Fibroblast of upper back skin (primary cell): ENCODE measurements at places on chromosomes 1 and 21.

- DNase-seq = no peak
Observed at GRCh38 chr1:175206687-175207086, 14.1 kb upstream of the KIAA0040 start.

- no peak for DNase-seq
Observed at GRCh38 chr1:21292984-21293536, 2.8 kb upstream of the ECE1 start.

DNA sequence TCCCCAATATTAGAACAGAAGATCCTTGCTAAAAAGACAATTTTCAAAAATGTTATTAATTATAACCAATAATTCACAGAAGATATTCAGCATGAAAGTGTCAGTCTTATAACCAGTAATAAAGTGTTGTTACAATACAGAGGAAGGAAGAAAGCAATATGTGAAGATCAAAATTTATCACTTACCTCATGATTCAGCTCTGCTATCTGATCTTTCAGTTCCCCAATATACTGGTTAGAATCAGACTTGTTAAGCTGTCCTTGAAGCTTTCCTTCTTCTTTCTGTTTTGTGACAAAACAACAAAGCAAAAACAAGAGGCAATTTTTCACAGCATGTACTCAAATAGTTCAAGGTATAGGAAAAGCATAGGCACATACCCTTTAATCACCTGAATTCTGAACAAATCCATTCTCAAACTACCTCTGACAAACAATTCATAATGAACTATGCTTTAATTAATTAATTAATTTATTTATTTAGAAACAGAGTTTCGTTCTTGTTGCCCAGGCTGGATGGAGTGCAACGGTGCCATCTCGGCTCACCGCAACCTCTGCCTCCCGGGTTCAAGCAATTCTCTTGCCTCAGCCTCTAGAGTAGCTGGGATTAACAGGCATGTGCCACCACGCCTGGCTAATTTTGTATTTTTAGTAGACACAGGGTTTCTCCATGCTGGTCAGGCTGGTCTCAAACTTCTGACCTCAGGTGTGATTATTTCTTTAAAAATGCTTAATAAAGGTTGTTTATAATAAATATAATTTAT lies 76.9 kb upstream of the GFI1 start:
- DNase-seq = no peak

- no peak for DNase-seq
Observed at GRCh38 chr1:37105911-37106310, 71.6 kb upstream of the GRIK3 start.

GRCh38 chr1:247496581-247497285 lies 38.8 kb upstream of the OR2B11 start:
- no peak for DNase-seq

- DNase-seq = no peak
Observed at GRCh38 chr1:17995480-17995879, 112.1 kb upstream of the IGSF21 start.

DNA sequence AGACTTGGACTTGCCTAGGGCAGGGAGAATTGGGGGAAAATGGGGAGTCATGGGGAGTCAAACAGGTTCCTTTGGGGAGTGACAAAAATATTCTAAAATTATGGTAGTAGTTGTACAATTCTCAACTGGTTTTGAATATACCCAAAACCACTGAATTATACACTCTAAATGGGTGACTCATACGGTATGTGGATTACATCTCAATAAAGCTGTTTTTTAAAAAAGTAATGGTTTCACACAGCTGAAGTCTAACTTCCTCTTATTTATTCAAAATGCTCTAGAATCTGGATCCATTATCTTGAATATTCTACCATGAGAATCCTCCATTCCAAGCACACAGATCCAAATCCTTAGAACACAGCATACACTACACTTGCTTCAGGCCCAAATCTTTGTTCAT lies 11.1 kb downstream of the EIF4G3 start:
- DNase-seq = no peak

DNA sequence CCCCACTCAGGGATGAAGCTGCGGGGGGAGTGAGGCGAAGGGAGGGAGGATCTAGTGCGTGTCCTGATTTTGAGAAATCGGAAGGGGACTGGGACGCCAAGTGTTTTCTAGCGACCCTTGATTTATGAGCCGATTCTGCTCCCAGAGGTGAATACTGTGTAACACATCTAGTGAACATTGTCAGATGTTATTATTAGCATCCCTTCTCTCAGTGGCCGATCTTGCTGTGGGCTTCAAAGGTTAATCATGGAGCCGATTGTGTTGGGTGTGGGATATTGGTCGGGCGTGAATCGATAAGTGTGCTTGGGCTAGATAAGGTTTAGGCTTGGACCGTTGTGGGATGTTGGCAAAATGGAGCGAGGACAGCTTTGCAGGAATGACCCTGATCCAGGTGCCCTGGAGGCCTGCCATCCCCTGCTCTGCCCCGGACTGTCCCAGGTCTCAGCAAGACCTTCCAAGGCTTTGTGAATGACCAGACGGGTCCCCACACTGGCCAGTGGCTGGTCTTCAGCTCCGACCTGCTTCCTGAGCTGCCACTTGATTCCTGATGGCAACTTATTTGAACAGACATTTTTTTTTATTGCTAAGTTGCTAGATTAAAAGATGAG lies 2.2 kb downstream of the AJAP1 start:
- no peak for DNase-seq

- DNase-seq = no peak
Observed at GRCh38 chr1:30371888-30372791, 351.2 kb downstream of the MATN1 start.

- DNase-seq = no peak
Observed at GRCh38 chr1:180836449-180836848, 76.2 kb upstream of the KIAA1614 start.

- DNase-seq = no peak
Observed at GRCh38 chr1:208100106-208100505, 144.1 kb downstream of the PLXNA2 start.

DNA sequence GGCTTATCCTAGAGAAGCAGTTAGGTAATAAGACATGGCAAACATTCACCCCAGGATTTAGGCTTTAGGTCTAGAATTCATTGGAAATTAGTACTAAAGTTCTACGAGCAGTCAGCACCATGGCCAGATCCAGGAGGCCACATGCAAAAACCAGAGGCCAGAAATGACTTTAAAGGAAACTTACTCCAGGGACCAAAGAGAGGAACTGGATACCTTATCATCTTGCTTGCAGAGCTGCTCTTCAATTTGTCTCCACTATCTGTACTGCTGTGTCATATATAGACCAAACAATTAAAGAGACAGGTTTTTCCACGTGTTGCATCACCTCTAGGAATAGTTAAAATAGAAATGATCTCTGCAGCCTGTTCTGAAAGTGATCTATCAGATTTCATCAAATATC lies 127.8 kb downstream of the LMX1A start:
- no peak for DNase-seq

DNA sequence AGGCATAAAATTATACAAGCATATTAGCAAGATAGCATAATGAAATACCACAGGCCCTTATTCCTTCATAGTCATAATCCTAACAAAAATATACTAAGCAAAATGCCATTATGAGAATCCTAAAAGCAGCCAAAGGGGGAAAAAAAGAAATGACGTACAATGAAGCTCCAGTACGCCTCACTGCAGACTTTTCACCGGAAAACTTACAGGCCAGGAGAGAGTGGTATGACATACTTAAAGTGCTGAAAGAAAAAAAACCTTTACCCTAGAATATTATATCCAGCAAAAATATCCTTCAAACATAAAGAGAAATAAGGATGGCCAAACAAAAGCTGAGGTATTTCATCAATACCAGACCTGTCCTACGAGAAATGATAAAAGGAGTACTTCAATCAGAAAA lies 19.5 kb downstream of the ZNF695 start:
- no peak for DNase-seq

DNA sequence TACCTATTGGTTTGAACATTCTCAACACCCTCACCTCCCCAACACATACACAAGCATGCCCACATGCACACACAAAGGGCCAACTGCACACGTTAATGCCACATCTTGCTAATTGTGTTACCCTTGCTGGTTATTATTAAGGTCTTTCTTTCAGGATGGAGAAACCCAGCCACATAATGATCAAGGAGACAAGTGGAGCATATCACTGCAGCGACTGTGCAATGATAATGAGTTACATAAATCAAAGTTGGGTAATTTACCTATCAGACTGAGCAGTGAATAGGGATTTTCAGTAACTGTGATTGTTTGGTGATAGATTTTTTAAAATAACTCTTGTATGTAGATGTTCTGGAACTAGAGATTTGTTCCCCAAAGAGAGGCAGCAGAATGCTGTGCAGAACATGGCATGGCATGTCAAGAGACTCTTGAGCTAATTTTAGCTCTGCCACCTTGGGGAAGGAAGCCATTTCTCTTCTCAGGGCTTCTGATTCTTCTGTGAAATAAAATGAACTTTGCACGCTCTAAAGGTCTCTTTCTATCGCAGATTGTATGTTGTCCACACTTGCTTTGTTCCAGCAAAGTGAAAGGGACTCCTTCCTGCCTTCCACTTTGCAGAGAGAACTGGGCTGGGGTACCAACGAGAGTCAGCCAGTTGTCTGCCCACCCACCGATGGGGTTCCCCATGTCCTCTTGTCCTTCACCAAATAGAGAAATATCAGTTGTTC lies 126.0 kb upstream of the CAMK1G start:
- DNase-seq = no peak

DNA sequence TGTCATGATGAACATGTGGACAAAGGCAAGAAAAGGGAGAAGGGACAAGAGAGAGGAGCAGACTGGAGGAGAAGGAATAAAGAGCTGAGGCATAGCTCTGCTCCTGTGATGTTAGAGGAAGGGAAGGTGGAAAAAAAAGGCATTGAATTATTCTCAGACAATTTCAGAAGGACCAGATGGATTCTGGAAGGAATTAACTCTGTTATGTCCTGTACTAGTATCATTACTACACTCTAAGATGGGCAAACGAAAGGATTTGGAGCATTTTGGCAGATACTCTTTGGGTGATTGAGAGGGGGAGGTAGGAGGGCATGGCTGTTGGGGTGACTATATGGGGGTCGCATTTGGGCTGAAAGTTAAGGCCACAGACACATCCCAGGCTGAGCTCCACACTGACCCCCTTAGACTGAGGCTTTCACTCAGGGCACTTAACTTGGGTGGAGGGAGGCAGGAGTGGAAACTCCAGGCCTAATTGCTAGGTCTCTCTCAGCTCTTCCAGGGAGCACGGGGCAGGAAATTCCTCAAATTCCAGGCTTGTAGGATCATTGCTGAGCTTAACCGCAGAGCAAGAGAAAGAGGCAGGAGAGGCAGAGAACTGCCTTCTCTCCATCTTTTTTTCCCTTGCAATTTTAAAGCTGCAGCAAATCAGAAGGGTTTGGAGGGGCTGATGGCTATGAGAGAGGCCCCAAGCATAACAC lies 25.9 kb downstream of the KIRREL1 start:
- peak; percentile 97 for DNase-seq

DNA sequence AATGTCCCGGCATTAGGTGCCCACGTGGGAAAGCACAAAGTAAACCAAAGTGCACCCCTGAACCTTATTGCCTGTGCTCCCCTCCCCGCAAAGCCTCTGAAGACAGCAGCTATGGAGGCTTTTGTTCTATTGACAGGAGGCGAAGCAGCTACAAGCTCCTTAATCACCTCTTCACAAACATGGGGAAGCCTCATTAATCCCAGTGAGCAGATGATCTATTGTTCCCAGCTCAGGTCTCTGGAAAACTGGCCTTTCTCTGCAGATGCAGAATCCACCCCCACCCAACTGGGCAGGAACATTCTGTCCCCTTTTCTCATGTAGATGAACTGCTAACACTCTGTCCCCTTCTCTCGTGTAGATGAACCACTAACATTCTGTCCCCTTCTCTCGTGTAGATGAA lies 190.5 kb upstream of the CSF3R start:
- no peak for DNase-seq

- DNase-seq = no peak
Observed at GRCh38 chr1:203274603-203275381, 30.5 kb upstream of the BTG2 start.

DNA sequence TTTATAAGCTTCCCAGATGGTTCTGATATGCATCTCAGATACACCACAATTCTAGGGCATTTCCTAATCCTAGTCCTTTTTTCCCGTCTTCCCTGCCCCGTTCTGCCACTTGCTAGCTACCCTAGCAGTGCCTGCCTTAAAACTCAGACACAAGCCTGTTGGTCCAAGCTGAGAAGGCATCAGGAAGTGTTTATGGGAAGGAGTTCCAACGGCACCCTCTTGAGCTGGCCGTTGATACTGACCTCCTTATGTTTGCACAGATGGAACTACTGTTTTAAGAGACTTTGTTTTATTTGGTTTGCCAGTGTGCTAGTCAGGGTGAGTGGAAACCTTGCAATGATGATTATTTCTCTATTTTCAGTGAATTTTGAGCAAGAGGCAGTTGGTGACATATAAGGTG lies 67.2 kb downstream of the UCK2 start:
- DNase-seq = no peak

GRCh38 chr1:20478057-20478635 lies 7.9 kb downstream of the CAMK2N1 start:
- DNase-seq = no peak

DNA sequence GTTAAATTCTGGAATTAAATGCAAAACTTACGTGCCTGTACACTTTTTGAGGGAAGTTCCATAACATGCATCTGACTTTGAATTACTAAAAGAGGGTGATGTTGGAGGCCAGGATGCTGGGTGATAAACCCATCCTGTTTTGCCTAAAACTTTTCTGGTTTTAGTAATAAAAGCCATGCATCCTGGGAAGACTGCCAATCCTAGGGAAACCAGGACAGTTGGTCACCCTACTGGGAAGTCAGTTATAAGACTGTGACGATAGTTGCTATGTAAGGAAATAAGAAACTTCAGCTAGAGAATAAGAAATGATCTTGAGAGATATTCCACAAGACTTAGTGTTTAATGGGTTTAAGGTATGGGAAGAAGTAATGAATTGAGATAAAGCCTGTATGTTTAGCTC lies 336.6 kb upstream of the LYPLAL1 start:
- DNase-seq = peak; percentile 27

- no peak for DNase-seq
Observed at GRCh38 chr1:2987773-2988172, 33.5 kb upstream of the ACTRT2 start.

- DNase-seq = no peak
Observed at GRCh38 chr1:12152113-12152891, 14.5 kb upstream of the TNFRSF1B start.

DNA sequence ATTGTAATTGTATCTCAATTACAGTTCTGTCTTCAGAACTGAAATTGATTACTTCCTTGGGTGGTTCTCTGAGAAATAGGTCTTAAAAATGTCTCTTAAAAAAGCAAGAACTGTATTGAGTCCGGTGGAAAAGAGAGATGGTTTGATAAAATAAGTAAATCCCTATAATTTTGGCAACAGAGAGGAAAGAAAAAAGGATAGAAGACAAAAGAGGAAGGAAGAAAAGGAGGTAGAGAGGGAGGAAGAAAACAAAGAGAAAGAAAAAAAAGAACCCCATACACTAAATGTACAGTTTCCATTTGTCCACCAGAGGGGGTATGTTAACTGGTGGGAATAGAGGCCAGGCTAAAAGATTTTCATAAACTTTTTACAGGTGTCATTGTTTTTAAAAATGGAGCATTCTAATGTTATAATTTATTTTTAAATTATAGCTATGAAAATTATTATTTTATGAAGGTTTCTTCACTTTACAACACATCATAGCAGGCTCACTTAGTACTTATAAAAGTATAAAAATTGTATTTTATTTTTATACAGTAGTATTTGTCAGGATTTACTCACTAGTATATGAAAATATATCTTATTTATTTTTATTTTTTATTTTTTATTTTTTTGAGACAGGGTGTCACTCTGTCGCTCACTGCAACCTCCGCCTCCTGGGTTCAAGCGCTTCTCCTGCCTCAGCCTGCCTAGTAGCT lies 2.1 kb upstream of the UBE2T start:
- peak; percentile 50 for DNase-seq

- DNase-seq = no peak
Observed at GRCh38 chr1:114660238-114660637, 9.6 kb downstream of the DENND2C start.
